M059J (cell line): ENCODE measurements at places on chromosomes 2 and 18. TPM values are rescaled to one million over a fixed set of nuclear protein-coding genes. Genes with fewer than 3 reads are reported as not detected.

CAPN14 gene
- total RNA-seq = 0.30 and 1.0 TPM in 2 replicates

TYMS gene
- total RNA-seq = 49.0 and 66.4 TPM in 2 replicates

EMX1 gene
- not detected in 2 replicates for total RNA-seq

CD302 gene
- total RNA-seq = 7.4 TPM in 2 replicates

C2orf66 gene
- not detected in 2 replicates for total RNA-seq

GAL3ST2 gene
- total RNA-seq = not detected in 2 replicates

MERTK gene
- total RNA-seq = 0.25 TPM in 1 of 2 replicates, not detected in the other

CCDC150 gene
- total RNA-seq = 3.7 and 3.9 TPM in 2 replicates

SERPINB11 gene
- not detected in 2 replicates for total RNA-seq

TGFA gene
- total RNA-seq = 8.1 and 9.3 TPM in 2 replicates

DNA sequence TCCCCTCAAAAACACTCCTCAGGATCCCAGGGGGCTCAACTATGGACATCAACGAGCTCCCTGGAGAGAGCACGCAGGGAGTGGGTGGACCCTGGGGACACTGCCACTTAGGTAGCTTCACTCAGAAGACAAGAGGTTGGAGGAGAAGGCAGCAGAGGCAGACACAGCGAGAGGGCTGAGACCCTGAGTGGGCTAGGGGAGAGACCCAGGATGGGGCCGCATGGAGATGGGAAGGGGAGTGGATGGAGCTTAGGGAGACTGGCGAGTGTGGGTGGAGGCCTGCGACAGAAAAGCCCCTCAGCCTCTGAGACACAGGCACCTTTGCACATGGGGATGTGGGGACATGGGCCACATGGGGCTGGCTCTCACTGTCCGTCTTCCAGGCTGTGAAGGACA is 70.9 kb downstream of the ASB1 start:
- DNase-seq = no peak

GRCh38 chr2:161898633-161899032 is 175.4 kb downstream of the DPP4 start:
- no peak for DNase-seq

DNA sequence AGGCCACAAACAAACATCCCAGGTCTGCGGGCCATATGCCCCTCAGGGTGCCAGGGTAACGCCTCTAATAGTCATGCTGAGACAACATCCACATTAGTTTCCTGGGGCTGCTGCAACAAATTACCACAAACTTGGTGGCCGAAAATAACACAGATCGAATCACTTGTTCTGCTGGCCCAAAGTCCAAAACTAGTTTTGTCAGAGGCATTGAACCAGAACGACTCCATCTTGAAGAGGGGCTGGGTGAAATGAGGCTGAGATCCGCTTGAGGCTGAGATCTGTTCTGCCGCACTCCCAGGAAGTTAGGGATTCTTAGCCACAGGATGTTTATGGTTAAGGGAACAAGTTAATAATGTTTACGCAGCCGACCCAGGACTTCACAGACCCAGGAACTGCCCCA is 66.7 kb downstream of the COPS8 start:
- DNase-seq = no peak

GRCh38 chr2:107588181-107588580 is 238.5 kb upstream of the RGPD4 start:
- no peak for DNase-seq

GRCh38 chr2:146312899-146313298 is 1531.9 kb upstream of the ACVR2A start:
- DNase-seq = peak; percentile 8

DNA sequence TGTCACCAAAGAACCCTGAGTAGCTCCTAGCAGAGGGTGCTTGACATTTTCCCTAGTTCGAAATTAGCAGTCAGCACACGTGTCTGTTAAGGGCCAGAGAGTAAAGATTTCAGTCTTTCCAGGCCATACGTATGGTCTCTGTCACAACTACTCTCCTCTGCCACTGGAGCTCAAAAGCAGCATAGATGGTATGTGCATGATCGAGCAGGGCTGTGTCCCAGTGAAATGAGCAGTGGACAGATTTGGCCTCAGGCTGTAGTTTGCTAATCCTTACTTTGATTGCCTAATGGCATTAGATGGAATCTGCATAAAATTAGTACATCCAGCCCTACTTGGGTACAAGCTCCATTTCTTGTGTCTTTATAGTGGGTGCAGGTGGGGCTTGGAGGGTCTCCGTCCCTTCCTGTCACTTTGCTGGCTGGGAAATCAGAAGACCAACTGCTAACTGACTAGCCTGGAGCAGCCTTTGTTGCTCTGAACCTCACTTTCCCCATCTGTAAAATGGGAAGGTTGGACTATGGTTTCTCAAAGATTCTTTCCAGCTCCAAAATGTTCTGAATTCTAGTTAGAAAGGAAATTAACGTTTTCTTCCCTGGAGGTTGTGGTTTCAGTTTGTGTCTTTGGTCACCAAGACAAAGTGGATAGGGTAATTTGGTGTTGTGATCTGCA is 108.5 kb downstream of the GLI2 start:
- DNase-seq = peak; percentile 27

DNA sequence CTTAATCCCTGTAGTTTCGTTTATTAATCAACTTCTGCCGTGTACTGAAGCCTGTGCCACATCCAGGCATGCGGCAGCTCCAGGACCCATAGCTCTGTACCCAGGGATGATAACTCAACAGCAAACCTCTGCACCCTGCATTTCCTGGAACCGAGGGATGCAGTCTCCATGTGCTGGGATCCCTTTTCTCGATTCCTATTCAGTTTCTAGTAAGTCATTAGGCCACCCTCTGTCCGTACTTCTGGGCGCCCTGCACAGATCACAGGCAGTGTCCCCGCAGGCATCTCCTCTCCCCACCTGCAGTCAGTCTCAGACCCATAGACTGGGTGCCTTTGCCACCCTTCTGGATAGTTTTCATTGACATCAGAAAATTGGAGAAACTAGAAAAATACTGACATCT is 18.8 kb downstream of the TMEM18 start:
- DNase-seq = no peak

DNA sequence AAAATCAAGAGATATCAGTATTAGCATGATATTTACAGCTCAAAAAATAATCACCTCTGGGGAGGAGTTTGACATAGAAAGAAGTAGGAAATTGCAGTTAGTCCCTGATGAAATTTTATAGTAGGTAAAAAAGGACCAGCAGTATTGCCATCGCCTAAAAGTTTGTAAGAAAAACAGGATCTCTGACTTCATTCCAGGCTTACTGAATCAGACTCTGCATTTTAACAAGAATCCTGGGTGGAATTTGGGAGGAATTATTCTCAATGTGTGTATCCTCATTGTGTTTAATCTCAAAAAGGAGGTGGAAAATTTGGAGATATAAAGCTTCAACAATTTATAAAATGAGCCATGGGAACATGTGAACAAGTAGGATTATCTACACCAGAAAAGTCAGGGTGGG is 31.2 kb upstream of the STAT1 start:
- no peak for DNase-seq

DNA sequence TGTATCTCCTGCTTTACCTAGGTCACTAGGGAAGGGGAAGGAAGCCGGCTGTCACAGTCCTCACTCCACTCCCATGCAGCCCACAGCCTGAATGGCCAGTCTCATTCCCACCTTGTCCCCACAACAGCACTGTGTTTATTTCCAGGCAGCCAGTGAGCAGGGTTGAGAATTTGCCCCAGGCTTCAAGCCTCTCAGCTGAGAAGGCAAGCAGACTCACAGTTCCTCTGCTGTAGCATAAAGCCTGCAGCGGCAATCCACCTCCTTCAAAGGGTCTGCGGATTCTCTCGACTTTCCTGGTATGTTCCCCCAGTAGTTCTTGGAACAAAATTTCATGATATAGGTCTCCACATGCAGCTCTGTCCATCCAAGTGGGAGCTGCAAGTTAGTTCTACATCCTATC is 262.9 kb upstream of the GULP1 start:
- no peak for DNase-seq

GRCh38 chr18:820591-821165 is 8.6 kb upstream of the YES1 start:
- DNase-seq = no peak

DNA sequence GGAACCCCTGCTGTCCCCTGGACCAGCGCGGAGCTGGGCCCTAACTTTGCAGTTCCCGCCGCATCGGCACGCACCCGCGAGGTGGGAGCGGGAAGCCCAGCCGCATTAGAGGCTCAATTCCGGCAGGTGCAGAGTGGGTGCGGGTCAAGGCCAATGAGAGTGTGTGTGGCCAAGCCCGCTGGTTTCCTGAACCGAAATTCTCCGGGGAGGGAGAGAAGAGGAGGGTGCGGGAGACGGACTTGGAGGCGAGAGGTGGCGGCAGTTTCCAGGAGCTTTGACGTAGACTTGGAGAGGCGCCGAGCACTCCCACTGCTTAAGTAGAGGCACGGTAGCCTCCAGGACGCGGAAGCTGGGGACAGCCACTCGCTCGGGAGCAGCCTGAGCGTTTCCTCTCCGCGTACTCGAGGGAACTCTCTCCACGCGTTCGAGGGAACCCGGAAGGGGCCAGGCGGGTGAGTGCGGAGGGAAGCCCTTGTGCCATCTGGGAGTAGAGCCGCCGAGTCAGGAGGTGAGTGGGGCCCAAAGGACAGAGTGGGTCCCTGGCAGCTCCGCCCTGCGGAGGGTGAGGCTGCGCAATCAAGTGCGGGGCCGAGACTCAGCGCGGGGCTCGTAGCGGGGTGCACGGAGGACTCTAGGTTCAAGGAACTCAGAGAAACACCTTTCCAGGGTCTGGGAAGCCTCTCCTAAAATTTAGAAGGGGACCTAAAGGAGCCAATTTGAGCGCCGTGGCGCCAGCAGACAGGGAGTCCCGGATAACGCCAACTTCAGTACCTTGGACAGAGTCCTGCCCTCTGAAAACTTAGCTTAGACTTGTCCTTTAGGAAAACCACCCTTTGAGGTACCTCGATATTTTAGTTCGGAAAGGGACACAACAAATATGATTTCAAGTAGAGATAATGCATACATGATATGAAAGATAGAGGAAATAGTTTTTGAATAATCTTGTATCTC is at the start of gene FAM237A:
TSS of gene FAM237A (plus strand) at position 413 of the 951 bp plus-strand sequence. CDS start 1,750 bp downstream, outside the sequence.
- DNase-seq = peak; percentile 54
